Stimulated activated CD8-positive, alpha-beta memory T cell treated with anti-CD3 and anti-CD28 coated beads, Interleukin-15, amount 100 ng/mL, for 1 hour (primary cell): ENCODE measurements at places on chromosomes 1 and 21.

DNA sequence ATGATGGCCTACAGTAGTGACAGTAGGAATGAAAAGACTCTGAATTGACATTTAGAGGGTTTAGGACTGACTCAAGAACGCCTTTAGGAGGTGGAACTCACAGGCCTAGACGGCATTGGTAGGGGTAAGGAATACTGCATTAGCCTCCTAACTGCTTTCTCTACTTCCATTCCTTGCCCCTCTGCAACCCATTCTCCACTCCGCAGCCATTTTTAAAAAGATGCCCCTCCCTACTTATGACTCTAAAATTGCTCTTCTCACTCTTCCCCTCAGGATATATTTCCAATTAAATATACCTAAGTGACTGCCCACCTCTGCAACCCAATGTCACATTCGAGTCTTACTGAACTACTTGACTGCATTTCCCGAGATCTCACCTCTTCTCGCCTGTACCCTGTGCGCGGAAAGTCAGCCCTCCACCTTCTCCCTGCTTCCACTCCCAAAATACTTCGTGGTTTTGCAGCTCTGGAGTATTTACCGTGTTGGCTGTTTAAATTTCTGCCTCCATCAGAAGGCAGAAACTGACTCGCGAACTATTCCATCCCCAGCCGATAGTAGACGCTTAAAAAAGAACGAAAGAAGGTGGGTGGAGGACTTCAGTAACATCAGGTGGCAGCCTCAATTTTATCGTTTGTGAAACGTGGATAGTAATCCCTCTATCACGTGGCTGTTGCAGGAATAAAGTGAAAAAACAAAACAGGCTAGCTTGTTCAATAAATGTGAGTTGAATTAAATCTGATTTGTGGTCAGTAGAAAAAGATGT, 1.1 kb upstream of the YBX1 start:
- DNase-seq, result no peak

- no peak for DNase-seq
These were observed 292.9 kb upstream of the DUSP10 start for GRCh38 chr1:222034790-222035189.

GRCh38 chr1:55073187-55073916, 34.0 kb downstream of the PCSK9 start:
- DNase-seq, result no peak

GRCh38 chr1:35929730-35930592, 944 bp upstream of the AGO3 start:
- no peak for DNase-seq

DNA sequence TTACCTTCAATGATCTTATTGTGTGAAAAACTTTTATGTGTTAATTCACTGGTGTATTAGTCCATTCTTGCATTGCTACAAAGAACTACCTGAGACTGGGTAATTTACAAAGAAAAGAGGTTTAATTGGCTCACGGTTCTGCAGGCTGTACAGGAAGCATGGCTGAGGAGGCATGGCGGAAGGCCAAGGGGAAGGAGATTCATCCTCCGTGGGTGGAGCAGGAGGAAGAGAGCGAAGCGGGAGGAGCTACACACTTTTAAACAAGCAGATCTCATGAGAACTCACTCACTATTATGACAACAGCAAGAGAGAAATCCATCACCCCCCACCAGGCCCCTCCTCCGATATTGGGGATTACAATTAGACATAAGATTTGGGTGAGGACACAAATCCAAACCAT, 44.2 kb upstream of the RGS7 start:
- no peak for DNase-seq

GRCh38 chr1:62175568-62176179, 19.0 kb upstream of the L1TD1 start:
- no peak for DNase-seq

DNA sequence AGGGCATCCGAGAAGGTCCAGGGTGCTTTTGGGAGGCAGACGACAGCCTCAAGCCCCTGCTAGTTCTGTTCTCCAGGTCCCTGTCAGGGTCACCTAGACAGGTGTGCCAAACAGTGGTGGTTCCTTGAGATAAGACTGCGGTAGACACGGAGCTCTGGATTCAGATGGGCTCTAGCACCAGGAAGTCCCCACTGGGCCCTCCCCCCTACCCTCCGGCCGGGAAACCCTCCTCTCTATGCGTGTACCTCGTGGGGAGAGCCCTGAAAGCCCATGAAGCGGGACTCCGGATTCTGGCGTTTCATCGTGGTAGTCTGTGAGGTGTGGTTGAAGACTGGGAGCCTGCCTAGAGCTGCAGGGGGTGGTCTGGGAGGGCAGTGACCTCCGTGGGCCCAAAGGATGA, 2.1 kb upstream of the KCNA2 start:
- DNase-seq, result no peak

- no peak for DNase-seq
These were observed 81.3 kb upstream of the RGS4 start for GRCh38 chr1:162987866-162988265.

DNA sequence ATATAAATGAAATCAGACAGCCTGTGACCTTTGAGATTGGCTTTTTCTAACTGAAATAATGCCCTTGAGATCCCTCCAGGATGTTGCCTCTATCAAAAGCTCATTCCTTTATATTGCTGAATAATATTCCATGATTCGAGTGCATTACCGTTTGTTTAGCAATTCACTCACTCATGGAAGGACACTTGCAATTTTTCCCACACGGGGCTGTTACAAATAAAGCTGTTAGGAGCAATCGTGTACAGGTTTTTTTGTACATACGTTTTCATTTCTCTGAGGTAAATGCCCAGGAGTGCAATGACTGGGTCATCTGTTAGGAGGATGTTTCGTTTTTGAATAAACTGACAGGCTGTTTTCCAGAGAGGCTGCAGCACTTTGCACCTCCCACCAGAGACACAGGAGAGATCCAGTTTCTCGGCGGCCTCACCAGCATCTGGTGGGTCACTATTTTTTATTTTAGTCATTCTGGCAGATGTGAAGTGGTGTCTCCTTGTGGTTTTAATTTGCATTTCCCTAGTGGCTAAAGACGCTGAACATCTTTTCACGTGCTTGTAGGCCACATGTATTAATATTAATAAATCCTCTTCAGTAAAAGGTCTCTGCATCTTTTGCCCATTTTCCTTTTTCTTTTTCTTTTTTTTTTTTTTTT, 11.0 kb downstream of the PRDM15 start:
- no peak for DNase-seq

DNA sequence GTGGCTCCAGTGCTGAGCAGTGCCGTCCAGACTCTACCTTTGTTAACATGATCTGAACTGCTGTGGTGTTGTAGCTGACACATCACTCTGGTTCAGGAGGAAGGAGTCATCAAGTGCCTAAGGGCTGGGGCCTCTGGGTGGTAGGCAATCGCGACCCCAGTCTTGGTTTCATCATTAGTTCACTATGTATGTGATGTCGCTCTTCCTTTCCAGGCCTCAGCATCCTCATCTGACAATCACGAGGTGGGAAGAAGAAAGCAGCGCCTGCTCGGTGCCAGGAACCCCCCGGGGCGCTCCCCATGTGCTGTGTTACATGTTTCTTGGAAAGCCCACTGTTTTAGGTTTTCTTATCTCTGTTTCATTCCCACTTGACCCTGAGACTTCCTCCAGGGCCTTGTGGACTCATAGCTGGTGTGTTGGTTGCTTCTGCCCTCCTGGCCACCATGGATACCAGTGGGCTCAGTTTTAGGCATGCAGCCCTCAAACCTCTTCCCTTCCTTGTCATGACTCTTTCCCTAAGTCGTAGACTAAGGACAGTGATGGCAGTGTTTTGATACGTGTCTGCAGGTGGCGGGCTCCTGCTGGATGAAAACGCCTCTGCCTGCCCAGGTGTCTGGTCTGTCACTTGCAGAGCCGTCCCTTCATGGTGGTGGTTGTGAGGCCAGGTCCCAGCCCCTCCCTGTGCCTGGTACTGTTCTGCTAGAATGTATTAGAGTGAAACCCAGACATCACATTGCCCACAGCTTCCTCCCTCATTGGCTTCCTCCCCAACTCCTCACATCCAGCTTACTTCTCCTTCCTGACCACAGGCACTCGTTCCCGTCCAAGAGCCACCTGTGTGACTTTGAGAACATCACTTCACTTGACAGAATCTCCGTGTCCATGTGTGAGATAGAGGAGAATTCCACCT, 17.2 kb upstream of the FOXO6 start:
- no peak for DNase-seq
